Activated T-helper 9 cell treated with anti-CD3 and anti-CD28 coated beads, Interleukin-2, amount 50 U/mL, for 16 hours (primary cell): ENCODE measurements at places on chromosomes 5 and 9.

DNA sequence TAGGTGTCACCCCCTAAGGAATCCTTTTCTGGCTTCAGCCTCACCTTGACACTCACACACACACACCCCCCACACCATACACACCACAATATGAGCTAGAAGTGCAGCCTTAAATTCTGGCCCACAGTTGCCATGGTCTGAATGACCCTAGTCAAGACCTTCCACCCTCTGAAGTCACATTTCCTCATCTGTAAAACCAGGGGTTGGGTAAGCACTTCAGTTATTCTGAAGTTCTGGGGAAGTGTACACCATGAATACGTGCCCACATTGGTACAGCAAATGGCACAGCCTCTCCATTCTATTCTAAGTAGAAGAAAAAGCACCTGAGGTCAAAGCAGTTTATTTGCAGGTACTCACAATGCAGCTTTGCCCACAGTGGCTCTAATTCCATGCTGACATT, 372.8 kb upstream of the KLF4 start:
- no peak for DNase-seq

GRCh38 chr9:119337573-119337972, 31.7 kb downstream of the BRINP1 start:
- no peak for DNase-seq

DNA sequence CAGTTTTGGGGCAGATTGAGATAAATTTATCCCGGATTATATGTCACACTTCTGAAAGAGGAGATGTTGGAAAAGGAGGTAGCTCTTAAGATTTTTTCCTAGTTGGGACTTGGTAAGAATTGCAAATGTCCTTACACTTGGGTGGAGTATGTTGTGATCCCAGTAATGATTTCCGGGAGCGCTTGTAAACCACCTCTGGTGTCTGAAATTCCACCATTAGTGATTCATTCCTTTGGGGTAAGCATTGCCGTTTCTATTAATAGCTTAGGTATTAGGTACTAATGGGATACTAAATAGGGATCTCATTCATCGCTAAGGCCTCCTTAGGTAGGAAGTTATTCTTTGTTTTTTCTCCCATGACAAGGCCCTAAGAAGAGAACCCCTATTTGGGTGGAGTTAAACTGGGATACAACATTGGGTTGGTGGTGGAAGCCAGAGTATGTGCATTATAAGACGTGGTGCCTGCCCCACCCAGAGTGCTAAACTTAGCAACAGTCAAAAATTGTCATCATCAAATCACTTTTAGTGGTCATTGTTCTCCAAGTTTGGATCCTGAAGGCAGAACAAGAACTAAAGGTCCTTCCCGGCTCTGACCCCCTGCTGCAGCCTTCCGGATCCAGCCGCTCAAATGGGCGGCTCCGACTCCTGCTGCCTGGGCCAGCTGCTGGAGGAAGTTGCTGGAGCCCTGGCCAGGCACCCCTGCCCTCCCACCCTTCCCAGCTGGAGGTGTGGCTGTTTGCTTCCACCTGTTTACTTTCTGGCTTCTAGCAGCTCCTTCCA, 31.7 kb upstream of the DAB2IP start:
- no peak for DNase-seq

- no peak for DNase-seq
These were observed 240.9 kb upstream of the TBCA start for GRCh38 chr5:78016863-78017529.

DNA sequence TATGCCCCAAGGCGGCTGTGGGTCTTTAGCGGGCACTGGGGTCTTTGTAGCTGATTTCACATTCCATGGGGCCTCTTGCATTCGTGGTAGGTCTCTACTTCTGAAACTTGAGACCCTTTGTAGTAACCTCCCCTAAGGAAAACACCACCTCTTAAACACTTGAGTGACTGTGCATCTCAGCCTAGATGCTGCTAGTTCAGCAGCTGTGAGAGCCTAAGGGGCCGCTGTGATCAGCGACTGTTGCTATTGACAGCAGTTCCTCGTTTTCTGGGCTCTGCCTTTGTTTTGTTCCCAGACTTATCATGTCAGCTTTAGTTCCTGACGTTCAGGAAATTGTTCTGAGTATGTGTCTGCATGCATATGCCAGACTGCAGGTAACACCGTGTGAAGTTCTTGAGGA, 171.2 kb downstream of the HSPA4 start:
- DNase-seq, result no peak

DNA sequence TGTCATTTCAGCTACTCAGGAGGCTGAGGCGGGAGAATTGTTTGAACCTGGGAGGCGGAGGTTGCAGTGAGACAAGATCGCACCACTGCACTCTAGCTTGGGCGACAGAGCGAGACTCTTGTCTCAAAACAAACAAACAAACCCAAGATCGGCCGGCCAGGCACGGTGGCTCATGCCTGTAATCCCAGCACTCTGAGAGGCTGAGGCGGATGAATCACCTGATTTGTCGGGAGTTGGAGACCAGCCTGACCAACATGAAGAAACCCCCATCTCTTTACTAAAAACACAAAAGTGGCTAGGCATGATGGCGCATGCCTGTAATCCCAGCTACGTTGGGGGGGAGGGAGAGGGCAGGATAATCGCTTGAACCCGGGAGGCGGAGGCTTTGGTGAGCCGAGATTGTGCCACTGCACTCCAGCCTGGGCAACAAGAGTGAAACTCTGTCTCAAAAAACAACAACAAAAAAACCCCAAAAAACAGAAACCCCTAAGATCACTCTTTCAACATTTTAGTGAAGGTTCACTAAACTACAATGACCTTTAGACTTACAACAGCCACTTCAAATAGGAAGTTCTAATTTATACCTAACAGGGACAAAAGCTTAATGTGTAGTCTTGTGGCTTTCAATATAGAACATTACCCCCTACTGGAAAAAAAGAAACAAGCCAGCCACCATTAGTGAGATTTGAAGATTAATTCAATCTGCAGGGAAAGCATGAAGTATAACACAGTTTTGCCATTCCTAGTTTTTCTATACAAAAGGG, 7.0 kb downstream of the HSPA9 start:
- no peak for DNase-seq

GRCh38 chr9:128733256-128733655, 9.3 kb upstream of the ZDHHC12 start:
- DNase-seq, result no peak

DNA sequence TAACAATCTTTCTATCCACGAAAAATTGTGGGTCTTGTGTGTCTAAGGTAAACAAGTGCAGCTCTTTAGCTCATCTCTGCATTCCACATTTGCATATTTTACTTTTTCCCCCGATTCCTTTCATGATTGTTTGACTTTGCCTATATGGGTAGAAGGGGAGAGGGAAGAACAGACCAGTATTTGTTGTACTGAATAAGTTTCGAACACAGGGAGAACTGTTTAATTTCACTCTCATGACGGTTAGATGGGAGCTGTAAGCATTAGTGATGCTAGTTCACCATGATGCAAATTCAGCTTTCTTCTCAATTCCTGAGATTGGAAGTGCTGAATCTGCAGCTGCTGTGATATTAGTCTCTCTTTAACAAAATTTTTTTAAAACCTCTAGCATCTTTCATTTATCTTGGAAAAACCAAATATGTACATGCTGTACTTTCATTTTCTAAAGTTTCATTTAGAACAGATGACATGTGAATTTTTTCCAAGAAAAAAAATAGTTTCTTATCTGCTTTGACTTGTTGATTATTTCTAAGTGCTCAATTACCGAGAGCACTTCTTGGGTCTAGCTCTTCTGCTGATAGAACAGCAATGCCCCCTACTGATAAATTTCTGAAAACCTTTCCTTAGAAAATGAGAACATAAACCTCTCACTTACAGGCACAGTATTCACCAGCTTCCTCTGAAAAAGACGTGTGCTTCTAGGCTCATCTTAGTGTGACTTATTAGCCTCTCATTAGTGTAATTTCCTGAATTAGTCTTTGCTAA, 149.5 kb downstream of the BAAT start:
- no peak for DNase-seq

GRCh38 chr9:93259490-93260262, 75.7 kb downstream of the WNK2 start:
- no peak for DNase-seq

- DNase-seq, result no peak
These were observed 1.2 kb downstream of the G3BP1 start for GRCh38 chr5:151772846-151773561.

DNA sequence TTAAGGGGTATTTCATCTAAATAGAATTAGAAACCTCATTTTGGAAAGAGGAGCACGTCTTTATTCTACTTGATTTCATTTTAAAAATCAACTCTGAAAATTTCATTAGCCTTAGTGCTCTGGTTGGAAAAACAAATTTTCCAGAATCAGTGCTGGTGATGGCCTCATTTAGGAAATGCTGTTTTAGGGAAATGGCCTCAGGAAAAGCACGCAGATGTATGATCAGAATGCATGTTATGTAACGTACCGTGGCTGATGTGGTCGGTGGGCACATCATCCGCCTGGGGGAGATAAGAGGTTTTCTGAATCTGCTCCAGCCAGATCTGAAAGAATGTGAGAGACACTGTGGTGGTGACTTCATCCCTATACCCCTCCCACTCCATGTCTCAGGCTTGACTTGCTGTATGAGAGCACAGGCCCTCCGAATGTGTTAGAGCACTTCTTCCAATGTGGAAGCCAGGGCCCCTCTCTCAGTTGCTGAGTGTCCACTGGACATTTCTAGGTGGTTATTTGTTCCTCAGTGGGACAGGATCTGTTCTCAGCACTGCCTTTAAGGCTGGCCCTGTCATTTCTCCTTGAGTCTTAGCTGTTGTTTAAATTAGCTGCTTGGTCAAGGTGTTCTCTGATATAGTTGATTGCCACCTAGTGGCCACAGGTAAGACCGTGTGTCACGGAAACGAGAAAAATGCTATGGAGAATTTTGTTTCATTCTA, 96.5 kb downstream of the ARHGAP26 start:
- DNase-seq, result peak; percentile 6

DNA sequence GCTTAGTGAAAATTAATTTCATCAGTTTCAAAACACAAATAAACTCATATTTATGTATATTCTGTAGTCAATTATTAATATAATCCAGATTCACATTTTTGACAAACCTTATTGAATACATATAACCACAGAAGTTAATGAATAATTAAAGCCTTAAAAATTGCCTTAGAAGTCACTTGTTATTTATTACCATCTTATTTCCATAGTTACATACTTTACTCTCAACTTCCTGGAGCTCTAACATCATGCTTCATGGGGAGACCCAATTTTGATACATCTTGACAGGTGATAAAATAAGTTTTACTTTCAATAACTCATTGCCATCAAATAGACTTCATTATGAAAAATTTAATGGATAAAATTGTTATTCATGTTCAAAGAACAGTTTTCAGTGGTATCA, 1038.7 kb downstream of the PTPRD start:
- no peak for DNase-seq

- DNase-seq, result no peak
These were observed 12.0 kb upstream of the PSMB7 start for GRCh38 chr9:124427281-124427680.

DNA sequence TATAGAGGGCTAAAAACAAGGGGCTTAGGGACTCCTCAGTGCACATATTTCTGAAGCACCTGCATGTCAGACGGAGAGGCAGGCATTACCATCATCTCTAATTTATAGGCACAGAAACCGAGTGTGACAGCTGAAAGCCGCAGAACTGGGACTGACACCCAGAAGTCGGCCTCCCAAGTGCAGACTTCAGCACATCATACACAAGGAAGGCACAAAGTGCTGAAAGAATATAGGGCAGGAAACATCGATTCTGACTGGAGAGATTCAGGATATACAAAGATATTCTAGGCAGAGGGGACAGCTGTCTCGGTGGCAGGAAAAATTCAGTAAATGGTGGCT, 11.2 kb downstream of the MRPS27 start:
- DNase-seq, result no peak

GRCh38 chr9:98879094-98879962, 64.4 kb upstream of the COL15A1 start:
- DNase-seq, result no peak

DNA sequence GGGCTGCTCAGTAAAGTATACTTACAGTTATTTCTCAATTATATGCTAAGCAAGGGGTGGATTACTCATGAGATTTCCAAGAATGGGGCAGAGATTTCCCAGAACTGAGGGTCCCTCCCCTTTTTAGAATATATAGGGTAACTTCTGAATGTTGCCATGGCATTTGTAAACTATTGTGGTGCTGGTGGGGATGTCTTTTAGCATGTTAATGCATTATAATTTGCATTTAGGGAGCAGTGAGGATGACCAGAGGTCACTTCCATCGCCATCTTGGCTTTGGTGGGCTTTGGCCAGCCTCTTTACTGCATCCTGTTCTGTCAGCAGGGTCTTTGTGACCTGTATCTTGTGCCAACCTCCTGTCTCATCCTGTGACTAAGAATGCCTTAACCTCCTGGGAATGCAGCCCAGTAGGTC, 35.5 kb downstream of the TTC1 start:
- no peak for DNase-seq

- no peak for DNase-seq
These were observed 631 bp upstream of the RCL1 start for GRCh38 chr9:4792054-4792571.

- DNase-seq, result no peak
These were observed 2.4 kb upstream of the PPP2R2B start for GRCh38 chr5:146880966-146881365.

- no peak for DNase-seq
These were observed 23.1 kb downstream of the PRELID2 start for GRCh38 chr5:145811834-145812625.

DNA sequence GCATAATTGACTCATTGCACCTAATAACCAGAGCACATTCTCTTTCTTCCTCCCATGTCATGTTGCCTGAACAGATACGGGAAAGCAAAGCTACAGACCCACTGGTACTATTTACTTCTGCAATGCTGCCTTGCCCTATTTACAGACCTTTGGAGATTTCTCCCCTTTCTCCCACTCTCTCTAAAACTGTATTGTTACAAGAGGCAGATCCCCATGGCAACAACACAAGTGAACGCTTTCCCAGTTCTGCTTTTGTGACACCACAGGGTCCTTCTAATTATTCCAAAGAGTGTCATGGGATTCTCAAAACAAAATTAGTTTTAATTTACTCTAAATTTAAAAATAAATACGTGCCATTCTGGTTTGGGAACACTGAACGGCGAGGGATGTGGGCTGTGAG, 104.7 kb downstream of the KCTD16 start:
- no peak for DNase-seq

DNA sequence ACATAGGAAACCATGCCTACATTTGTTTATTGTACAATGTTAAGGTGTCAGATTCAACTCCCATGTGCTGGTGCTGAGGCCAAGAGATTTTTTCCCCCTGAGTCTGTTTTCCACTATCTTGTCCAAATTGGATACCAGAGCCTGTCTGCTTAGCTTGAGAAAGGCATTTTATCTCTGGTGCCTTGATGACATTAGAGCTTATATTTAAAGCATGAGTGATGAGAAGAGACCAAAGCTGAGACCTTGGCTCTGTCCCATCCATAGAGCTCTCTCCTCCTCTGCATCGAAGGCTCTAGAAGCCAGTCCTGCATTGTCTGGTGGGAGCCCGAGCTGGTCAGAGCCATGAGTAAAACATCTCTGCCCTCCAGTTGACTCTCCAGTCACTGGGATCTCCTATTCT, 10.4 kb upstream of the PPP2CA start:
- no peak for DNase-seq
